ENCODE measurements at places on chromosomes 2 and 18.
A peak's percentile ranks its signal among the peaks of the same experiment; 100 is the strongest.

DNA sequence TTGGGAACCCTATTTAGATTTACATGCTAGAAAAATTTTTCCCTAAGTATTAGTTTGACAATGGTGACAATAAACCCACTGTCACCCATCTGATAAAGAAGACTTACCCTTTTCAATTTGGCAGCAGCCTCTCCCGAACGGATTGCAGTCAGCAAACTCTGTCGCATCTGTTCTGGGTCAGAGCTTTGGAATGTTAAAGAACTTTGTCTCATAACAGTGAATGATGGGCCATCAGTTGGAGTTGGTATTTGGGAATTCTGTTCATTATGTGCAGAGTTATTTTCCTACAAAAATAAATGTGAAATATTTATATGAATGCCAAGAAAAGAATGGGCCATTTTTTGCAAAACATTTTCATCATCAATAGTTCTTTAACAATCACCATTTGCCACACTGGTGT is 70.8 kb upstream of the GRB14 start:
- no peak for DNase-seq

- no peak for DNase-seq
Measured at GRCh38 chr2:65377556-65378192, 54.7 kb downstream of the SPRED2 start.

DNA sequence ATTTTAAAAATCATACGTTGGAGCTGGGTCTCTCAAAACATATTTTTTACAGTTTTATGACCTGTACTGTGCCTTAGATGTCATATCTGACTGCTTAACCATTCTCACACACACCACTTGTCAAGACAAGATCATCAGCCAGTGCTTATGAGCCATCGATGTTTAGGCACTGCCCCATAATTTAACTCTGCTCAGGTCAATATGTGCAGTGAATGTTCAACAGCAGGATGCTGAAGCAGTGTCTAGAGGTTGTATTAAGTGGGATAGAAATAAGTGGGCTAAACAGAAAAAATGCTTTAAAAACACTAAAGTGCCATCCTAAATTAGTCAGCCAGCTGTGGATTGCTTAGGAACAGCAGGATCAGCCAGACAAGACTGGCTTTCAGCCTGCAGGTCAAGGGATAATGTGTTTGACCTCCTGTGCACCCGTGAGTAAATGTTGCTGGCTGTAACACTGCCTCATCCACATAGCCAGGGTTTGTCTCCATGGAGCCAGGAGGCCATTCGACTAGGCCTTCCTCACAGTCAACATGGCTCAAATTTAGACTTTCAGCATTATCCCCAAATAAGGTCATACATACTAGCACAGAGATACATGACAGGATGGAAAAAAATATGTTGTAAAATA is 139.0 kb upstream of the NXPH2 start:
- no peak for DNase-seq

DNA sequence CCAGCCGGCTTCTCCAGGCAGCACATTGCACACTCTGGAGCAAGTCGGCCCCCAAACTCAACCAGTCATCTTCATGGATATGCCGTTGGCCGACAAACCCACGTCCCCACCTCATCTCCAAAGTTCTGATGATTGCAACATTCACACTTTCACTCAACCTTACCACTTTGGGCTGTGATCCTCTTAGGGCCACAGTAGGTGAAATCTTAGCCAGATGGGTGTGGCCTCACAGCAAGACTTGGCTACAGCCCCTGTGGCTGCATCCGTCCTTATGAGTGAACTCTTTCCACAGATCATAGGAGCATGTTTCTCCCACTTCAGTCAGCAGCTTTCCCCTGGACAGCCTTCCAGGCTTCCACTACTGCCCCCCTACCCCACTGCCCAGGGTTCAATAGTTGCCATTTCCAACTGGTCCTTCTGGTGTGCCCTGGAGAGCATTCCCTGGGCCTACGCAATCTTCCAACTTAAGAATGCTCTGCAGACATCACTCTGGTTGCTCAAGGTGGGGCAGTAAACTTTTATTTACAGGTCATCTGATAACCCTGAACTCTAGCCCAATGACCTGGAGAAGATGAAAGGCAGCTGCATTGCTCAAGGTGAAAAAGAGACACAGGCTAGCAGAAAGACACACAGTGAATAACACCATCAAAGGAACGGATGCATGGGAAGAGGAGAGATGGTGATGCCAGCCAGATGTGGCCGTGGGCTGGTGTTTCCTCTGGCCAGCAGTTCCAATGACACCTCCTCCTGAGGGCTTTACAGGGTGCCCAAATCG is 34.5 kb downstream of the ARL4C start:
- DNase-seq = no peak

GRCh38 chr2:197130318-197130717 is 180.3 kb downstream of the ANKRD44 start:
- DNase-seq = no peak

DNA sequence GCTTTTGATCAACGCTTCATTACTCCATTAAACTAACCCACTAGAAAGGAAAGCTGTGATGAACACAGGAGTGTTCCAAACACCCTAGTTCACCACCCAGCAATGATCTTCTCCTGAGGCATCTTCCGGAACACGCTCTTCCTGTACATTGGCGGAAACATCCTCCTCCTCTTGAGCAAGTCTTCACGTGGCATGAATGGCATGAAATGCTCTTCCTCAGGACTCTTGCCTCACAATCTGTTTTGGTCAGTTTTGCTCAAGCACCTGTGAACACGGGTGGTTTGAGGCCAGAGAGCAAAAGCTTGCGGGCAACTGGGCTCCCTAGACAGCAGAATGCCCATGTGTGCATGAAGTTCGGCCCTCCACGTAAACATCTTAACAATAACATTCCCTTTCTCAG is 734.2 kb upstream of the SALL3 start:
- no peak for DNase-seq

DNA sequence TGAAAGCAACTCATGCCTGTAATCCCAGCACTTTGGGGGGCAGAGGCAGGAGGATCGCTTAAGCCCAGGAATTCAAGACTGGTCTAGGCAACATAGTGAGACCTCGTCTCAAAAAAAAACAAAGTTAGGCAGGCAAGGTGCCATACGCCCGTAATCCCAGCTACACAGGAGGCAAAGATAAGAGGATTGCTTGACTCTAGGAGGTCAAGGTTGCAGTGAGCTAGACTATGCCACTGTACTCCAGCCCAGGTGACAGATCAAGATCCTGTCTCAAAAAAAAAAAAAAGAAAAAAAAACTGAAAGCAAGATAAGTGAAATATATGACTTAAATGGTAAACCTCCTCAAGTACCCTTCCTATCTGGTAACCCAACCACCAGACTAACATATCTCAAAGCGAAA is 59.8 kb downstream of the USP34 start:
- no peak for DNase-seq

GRCh38 chr2:118859157-118859770 is 11.8 kb upstream of the EN1 start:
- no peak for DNase-seq

DNA sequence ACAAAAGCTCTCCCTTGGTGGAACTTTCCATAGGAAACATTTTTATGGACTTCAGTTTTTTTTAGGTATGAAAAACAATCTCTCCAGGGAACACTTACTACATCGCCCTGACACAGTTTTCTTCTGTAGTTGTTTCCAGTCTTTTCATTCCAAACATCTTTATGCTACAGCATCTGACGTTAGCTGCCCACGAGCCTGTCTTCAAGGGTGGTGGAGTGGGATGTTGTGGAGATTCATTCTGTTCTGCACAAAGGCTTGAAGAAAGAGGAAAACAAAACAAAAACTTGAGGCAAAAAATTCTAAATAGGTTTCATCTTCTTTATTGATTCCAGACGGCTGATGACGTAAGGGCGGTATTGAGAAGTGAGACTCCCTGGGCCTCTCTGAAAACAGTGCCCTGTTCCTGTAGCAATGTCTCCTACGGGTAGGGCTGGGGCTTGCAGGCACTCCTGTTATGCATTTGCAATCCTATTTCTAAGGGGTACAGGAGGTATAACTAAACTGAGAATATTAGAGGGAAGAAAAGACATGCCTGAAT is 375.0 kb downstream of the RNF144A start:
- no peak for DNase-seq

- DNase-seq = no peak
Measured at GRCh38 chr2:157466764-157467163, 22.9 kb upstream of the CYTIP start.

GRCh38 chr2:7007846-7008741 is 90.9 kb downstream of the RNF144A start:
- DNase-seq = no peak

DNA sequence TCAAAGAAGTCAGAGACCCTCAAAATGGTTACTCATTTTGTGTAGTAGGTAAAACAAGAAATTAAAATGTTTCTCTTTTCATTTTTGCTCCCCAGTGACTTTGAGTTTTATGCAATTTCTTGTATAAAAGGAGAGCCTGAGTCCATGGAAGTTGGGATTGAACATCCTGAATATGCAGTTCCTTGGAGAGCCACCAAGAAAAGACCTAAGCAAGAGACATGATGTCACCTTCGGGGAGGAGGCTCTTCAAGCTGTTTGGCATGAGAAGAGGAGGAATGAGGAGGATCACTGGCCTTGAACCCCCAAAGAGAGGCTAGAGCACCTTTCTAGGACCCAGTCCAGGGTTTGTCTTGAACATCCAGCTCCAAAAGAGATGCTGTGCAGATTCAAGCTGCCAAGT is 83.5 kb upstream of the STPG4 start:
- no peak for DNase-seq

DNA sequence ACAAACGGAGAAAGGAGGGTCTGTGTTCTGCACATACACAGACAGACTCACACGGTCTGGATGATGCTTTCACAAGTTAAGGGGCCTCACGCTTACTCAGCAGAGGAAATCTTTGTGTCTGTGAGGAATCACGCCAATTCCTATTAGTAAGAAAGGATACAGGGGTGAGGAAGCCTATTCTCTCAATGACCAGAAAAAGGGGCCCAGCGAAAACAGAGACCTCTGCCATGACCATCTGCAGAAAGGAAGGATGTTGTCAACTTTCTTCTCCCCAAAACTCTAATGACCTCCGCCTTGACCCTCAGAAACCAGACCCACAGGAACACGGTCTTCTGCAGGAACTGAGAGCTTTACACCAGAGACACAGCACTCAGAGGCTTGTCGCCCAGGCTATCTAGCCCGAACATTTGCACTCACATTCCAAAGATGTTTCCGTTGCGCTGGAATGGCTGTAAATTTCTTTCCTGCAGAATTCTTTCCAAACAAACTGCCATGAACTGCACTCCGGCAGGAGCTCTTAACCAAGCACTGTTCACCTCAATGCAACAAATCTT is 186.3 kb downstream of the TCF4 start:
- no peak for DNase-seq

DNA sequence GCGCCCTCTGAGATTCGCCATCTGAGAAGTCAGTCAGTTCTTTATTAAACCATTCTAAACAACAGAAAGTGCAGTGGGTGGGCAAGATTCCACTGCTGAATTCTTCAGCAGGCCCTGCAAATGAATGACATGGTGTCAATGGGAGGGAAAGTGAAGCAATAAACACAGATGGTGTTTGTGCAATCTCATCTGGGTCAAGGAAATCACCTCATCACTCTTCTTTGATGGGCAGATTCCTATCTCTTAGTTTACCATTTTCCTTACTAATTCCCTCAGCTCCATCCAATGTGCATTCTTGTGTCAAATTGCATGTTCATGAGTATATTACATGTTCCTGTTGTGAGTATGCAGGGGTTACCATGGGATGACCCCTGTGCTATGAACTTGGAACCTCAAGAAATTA is 100.7 kb upstream of the CYP1B1 start:
- DNase-seq = no peak

DNA sequence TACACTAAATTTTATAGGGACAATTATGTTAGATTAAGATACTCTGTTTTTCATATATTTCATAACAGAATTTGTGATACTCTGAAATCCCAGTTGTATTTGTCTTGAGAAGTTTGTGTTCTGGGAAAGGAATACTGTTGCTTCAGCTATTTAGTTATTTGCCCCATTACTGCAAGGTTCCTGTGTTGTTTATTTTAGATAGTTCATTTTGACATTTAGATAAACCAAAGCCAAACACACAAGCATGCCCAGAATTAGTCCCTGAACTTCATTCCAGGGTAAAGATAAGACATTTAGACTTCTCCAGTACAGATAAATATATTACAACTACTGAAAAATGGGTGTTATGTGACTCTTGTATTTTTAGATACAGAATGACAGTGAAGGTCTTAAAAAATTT is 74.7 kb downstream of the BMPR2 start:
- DNase-seq = no peak

DNA sequence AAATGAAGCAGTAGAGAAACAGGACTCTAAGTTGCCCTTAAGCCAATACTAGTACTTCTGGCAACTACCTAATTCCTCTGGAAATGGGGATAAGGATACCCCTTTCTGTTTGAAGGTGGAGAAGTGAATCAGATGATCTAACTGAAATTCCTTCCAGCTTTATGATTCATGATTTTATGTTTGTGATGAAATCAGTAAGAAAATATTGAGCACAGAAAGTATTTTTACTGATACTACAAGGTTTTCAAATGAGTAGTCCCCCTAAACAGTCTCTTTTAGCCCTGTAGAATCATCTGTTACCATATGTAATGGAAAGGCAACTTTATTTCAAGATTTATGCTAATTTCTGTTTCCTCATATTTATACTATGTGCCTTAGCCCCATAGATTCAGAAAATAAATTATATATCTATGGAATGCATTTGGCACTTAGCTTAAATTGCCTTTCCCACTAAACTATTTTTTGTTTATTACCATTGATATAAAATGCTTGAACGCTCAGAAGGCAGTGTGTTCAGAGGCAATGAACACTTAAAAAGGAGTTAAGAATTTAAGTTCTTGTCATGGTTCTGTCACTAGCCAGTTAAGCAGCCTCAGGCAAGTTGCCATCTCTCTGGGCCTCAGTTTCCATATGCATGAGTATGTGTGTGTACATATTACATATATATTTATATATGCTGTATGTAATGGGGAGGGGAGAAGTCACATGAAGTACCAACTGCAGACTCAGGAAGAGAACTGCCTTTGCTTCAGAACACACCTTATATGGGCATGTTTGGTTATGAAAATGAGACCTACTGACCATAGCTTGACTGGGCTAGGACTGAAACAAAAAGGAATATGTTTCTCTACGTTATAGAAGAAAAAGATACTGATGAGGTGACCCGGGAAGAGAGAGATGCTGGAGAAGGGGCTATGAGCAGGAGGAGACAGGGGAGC is 97.7 kb downstream of the CDC42EP3 start:
- DNase-seq = no peak

- peak; percentile 53 for DNase-seq
Measured at GRCh38 chr2:208142925-208143799, 2.8 kb downstream of the CRYGB start.

DNA sequence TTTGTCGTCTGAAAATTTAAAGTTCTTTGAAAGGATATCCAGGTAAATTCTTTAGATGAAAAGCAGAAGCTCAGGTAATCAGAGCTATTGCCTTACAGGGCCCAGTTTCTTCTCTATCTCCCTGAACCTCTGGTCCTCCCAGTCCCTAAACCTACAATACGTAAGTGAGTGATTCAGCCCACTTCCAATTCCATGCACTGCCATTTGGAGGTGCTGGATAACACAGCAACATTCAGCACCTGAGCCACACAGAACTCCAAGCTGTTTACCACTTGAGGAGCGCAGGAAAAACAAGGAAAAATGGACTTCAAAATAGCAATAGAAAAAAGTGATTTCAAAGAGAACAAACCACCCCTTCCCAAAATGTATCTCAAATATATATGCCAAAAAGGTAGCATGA is 105.0 kb upstream of the DNAJC10 start:
- no peak for DNase-seq

GRCh38 chr2:121809607-121810006 is 54.2 kb downstream of the TSN start:
- DNase-seq = no peak
